T-helper 1 cell (primary cell): ENCODE measurements at places on chromosomes 5 and 9.

- DNase-seq: no peak
Measured at GRCh38 chr5:74643111-74643562, 2.6 kb upstream of the ENC1 start.

GRCh38 chr5:131649161-131649560 is 14.1 kb upstream of the RAPGEF6 start:
- no peak for DNase-seq

GRCh38 chr9:136247947-136248637 is 2.5 kb upstream of the QSOX2 start:
- DNase-seq: no peak

DNA sequence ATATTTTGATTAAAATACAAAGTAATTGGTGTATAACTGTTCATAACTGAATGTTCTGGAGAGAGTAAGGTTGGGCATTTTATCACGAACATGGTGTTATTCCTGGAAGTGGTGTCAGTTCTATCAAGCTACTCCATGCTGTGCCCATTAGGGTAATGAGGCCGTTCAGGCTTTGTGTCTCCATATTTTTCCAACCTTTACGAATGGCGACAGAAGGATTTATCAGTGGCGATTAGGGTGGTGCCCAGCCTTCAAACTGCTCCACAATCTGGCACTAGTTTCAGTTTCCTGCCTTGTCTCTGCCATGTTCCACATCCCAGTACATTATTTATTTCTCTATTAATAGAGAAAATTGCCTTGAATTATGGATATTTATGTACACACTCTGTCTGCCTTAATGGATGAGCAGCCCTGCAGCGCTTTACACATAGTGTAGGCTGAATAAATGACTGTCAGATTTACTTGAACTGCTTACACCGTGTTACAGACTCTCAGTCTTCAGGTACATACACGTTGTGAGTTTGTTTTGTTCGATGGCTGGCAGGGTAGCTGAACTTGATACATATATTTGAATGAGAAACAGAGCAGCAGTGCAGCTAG is 23.9 kb upstream of the TMC1 start:
- no peak for DNase-seq

DNA sequence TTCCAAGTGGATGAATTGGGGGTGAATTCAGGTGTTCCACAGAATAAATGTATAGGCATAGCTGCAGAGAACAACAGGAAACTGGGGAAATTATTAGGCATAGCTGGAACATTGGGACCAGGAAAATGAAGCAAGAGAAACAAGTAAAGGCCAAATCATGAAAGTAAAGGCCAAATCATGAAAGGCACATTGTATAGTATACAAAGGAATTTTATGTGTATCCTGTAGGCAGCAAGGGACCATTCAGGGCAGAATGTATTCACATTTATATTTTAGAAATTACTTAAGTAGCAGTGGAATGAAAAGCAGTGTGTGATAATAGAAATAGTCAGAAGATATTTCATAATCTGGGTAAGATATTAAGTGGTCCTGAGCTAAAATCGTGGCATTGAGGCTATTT is 127.3 kb upstream of the GRHPR start:
- no peak for DNase-seq

- DNase-seq: no peak
Measured at GRCh38 chr5:172795318-172795977, 24.5 kb upstream of the DUSP1 start.

DNA sequence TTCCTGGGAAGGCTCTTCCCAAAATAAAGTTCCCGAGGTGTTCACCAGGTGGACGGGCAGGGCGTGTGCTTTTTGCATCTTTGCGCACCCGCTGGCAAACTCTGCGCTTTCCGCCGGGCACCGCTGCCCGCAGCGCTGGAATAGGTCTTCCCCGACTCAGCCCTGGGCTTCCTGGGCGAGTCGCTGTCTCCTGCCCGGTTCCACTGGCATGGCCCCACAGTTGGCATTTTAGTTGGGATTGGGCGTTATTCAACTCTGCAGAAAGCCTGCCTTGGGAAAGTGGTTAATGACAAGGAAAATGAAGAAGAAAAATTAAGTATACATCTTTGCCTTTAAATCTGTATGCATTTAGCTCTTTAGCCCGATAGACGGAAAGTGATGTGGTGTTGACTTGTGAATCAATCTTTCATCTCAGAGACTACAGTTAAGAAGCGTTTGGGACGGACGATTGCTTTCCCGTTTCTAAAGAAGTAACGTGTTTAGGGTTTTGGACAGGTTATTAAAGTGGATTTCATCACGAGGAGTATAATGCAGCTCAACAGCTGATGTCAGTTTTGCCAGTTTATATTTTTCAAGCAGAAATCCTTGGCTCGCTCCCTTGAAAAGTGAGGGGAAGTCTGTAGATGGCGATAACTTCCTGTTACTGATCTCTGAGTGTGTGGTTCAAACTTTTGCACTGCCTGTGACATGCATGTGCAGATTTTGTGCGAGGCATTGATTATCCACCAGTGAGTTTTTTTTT is 946 bp downstream of the ADCY2 start:
- DNase-seq: no peak

DNA sequence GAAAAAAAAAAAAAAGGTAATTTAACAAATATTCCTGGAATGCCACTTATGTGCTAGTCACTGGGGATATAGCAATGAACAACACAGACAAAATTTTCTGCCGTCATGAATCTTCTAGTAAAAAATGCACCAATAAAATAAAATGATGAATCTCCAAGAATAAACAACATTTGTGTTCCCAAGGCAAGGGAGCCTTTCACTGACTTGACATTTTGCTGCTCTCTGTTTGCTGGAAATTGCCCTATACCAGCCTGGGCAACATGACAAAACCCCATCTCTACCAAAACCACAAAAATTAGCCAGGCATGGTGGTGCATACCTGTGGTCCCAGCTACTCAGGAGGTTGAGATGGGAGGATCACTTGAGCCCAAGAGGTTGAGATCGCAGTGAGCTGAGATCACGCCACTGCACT is 64.5 kb upstream of the ERBIN start:
- DNase-seq: no peak

DNA sequence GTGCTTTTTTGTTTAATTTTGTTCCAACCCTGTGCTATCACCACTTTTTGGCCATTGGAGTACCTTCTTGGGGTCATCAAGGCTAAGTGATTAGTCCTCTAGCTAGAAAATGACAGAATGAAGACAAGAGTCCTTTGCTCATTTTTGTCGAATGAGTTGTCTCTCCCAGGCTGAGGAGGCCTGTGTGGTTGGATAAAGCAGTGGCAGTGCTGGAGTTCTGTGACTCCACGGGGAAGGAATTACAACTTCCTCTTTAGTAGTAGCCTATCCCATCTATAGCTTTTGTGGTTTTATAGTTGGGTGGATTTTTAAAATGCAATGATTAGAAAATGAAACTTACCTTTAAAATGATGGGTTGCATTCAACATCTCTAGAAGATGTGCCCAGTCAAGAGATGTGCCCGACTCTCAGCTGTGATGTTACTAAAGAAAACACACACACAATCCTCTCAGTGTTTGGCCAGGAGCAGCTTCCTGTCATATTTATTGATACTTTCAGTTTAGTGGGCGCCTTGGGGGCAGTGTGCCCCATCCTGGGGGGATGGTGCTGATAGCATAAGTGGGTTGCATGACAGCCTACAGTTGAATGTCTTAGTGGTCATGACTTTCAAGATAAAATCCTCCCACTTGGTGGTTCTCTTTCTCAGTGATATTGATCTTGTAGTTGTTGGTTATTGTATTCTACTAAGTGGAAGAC is 11.9 kb downstream of the OTULINL start:
- no peak for DNase-seq

DNA sequence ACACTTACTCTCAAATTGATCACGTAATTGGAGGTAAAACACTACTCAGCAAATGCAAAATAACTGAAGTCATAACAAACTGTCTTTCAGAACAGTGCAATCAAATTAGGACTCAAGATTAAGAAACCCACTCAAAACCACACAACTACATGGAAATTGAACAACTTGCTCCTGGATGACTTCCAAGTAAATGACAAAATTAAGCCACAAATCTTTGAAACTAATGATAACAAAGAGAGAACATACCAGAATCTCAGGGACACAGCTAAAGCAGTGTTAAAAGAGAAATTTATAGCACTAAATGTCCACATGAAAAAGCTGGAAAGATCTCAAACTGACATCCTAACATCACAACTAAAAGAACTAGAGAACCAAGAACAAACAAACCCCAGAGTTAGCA is 540.5 kb upstream of the CDH18 start:
- DNase-seq: no peak

GRCh38 chr9:86122311-86122710 is 23.0 kb upstream of the GOLM1 start:
- DNase-seq: no peak

DNA sequence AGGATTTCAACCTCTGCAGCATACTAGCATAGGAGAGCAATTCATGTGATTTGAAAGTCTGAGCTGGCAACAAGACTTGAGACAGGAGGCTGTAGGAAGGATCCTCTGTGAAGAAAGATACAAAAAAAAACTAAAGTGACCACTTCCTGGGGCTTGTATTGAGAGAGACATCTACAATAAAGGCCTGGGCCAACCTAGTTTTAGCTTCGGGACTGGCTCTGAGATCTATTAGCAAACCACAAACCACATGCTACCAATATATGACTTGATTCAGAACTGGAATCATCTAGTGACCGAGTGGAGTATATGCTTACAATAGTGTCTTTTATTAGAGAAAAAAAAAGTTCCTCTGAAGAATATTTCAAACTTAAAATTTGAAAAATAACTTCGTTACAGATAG is 1448.9 kb upstream of the CDH6 start:
- DNase-seq: no peak
